NCI-H69 (cell line): ENCODE measurements at places on chromosomes 2 and 18.

GRCh38 chr2:168705534-168706470 lies 96.6 kb upstream of the NOSTRIN start:
- DNase-seq = peak; percentile 18

GRCh38 chr2:6831229-6831628 lies 34.5 kb downstream of the CMPK2 start:
- DNase-seq = no peak

GRCh38 chr18:14767474-14767873 lies 19.5 kb downstream of the ANKRD30B start:
- DNase-seq = no peak

- DNase-seq = no peak
Measured at GRCh38 chr18:7070466-7070865, 47.1 kb downstream of the LAMA1 start.

DNA sequence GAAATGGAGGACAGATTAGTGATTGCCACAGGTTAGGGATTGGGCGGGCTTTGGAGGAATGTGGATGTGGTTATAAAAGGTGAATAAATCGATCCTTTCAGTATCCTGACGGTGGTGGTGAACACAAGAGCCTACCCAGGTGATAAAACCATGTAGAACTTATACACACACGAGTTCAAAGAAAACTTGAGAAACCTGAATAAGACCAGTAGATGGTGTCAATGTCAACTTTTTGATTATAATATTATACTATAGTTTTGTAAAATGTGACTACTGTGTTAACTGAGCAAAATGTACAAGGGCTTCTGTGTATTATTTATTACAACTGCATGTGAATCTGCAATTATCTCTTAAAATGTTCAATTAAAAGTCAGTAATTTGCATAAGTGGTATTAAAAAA lies 136.3 kb downstream of the ERBB4 start:
- no peak for DNase-seq

- DNase-seq = no peak
Measured at GRCh38 chr18:11002796-11003195, 146.6 kb downstream of the PIEZO2 start.

GRCh38 chr18:8962855-8963635 lies 139.5 kb upstream of the NDUFV2 start:
- DNase-seq = peak; percentile 33

DNA sequence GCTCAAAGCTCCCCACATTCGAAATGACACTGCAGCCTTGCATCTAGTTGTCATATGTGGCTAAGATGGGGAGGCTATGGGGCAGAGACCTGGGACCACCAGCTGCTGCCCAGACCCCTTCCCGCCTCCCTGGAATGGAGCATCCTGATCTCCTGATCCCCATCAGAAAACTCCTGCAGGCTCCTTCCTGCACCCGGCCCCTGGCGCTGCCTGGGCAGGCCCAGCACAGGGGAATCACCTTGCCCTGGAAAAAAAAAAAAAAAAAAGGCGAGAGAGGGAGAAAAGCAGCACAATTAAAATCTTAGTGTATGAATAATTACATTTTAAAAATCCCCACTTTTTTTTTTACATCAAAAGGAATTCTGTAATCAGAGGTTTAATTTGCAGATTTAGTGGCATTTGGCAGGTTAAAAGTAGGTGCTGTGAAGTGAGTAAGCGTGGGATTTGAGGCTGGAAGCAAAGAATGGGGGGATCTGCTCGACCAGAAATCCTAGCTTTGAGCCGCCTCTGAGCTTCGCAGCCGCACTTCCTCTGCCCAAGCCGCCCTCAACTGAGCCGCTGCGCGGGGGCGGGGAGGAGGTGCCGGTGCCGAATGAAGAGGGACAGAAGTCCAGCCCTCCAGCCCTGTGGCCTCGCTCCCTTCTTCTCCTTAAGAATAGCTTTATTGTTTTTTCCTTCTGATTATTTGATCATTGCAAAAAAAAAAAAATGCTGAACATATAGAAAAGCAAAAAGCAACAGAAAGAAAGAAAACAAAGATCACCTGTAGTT lies 30.0 kb downstream of the THNSL2 start:
- peak; percentile 62 for DNase-seq

DNA sequence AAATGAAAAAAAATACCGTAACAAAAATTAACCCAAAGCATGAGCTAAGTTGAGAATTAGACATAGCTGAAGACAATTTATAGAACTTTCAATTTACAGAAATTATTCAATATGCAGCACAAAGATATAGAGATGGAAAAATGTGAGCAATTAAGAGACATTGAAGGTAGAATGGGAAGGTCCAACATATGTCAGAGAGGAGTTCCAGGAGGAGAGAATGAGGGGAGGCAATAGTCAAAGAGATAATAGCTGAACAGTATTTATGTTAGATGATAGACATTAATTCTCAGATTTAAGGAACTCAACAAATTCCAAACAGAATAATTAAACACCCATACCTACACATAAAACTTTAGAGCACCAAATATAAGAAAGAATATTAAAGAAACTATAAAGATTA lies 103.0 kb upstream of the MSTN start:
- DNase-seq = no peak

DNA sequence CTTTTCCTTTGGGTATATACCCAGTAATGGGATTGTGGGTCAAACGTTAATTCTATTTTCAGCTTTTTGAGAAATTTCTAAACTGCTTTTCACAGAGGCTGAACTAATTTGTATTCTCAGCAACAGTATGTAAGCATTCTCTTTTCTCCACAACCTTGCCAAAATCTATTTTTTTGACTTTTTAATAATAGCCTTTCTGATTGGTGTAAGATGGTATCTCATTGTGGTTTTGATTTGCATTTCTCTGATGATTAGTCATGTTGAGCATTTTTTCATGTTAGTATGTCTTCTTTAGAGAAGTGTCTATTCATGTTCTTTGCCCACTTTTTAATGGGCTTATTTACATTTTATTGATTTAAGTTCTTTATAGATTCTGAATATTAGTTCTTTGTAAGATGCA lies 145.5 kb downstream of the TRABD2A start:
- no peak for DNase-seq

GRCh38 chr2:98730053-98730706 lies 752 bp downstream of the MGAT4A start:
- peak; percentile 80 for DNase-seq

DNA sequence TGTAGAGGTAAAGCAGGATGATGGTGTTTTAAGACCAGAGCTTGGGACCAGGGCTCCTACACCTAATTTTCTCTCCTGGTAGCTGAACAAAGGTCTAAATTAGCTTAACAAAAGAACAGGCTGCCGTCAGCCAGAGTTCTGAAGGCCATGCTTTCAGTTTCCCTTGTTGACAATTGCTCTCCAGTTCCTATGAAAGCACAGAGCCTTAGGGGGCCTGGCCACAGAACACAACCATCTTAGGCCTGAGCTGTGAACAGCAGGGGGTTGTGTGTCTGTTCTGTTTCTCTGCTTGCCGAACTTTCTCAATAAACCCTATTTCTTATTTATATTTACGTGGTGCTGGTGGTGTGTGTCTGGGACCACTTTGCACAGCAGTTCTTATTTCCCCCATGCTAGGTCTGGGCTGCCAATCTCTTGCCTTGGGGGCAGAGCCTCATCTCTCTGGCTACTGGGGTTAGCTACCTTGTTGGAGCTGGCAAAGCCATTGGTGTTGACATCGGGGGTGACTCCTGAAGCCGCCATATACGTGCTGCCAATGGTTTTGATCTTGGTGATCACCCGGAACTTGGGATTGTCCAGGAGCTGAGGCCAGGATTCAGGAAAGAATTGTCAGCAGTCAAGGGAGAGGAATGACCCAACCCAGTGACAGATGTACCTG lies 29.0 kb downstream of the CENPO start:
- peak; percentile 62 for DNase-seq

DNA sequence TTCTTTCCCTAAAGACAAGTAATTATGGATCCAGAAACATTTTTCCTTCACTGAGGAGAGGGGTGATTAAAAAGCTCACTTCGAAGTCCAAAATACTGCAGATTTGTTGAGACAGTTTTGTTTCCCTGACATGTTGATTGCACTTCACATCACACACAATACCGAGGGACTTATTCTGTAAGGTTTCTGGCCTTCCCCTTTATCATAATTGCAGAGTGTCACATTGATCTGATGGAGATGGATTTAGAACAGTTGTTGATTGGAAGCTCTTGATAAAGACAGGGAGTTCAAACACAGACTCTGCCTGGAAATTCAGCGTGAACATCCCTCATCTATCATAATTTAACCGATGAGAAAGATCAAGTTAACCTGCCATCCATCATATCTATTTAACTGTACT lies 163.6 kb downstream of the PTPRM start:
- DNase-seq = no peak

GRCh38 chr2:60411295-60411694 lies 142.2 kb downstream of the BCL11A start:
- no peak for DNase-seq

DNA sequence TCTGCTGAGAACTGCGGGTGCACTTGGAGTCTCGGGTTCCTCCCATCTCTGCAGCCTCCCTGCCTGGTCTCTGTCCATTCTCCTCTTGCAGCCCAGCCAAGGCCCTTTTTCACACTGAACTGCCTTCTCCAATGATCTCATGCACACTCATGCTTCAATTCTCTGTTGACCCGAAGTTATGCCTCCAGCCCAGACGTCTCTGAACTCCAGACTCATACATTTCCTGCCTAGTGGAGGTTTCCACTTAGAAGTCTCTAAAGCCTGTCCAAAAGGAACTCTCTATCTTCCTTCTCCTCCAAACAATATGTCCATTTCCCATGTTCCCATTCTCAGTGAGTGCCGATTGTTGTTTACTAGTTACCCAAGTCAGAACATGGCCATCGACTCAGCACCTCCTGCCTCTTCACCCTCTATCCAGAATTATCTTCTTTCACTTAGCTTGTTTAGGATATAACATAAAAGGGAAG lies 155.2 kb downstream of the IRS1 start:
- no peak for DNase-seq

DNA sequence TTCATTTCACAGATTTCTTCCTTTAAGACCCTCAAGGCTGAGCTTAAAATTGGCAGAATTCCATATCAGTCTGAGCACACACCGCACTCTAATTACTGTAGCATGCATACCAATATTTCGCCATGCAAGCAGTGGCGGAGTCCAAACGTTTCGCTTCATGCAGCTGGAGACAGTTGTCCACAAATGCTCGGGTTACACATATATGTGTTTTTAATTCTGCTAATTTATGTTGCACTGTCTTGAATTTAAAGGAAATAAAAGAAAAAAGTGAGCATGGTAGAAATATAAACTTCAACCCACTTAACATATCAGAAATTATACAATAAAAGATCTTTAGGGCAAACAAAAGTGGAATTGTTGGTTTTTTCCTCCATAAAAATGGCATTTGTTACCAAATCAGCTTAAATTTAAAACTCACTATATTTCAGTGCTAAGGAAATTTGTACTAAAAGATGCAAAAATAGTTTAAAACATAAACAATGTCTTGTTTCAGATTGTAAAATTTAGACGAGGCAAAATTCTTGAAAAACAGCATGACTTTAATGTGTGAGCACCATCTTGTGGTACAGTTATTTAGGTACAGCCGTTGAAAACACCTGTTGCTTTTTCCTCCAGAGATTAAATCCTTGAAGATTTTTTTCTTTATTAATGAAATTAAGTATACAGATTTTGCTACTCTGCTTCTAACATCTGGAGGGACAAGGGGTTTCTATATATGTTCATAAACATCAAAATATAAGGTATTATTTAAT lies 24.1 kb upstream of the KANSL1L start:
- peak; percentile 68 for DNase-seq

- no peak for DNase-seq
Measured at GRCh38 chr2:239499726-239500573, 99.1 kb upstream of the HDAC4 start.

GRCh38 chr2:1484131-1484884 lies 71.0 kb downstream of the TPO start:
- no peak for DNase-seq

GRCh38 chr2:2926858-2927175 lies 450.8 kb downstream of the EIPR1 start:
- no peak for DNase-seq

DNA sequence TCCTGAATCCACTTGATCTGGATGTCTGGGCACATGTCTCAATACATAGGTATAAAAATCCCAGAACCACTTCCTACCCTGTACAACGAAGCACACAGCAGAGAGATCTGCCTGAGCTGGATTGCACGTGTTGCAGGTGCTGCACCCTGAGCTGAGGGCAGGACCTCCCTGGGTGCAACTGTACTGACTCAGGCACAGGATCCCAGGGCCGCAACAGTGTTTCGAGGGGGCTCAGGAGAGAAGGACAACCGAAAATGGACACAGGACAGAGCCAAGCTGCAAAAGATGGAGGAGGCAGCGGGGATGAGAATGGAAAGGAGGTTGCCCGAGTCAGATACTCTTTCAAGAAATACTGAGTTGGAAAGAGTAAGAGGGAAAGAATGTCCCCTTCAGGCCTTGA lies 354.1 kb downstream of the EIPR1 start:
- no peak for DNase-seq

GRCh38 chr2:132550946-132551345 lies 119.1 kb downstream of the LYPD1 start:
- no peak for DNase-seq

DNA sequence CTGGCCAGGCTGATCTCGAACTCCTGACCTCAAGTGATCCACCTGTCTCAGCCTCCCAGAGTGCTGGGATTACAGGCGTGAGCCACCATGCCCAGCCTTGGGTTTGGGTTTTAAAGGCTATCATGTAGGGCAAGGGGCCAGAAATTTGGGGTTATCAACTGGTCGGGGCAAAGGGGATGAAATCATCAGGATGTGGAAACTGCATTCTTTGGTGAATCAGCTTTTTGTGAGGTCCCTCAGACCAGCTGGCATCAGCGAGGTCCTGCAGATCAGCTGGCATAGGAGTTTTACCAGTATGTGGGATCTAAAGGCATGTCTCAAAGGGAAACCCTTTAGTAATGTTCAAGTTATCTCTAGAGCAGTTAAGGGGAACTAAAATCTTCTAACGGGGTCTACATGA lies 6.4 kb upstream of the GEMIN6 start:
- DNase-seq = no peak

GRCh38 chr2:133952896-133953295 lies 301.0 kb upstream of the MGAT5 start:
- DNase-seq = no peak
